RCC 7860 (cell line): ENCODE measurements at places on chromosomes 4 and X.

GRCh38 chr4:65669111-65670019 is 924 bp downstream of the EPHA5 start:
- DNase-seq, result no peak

DNA sequence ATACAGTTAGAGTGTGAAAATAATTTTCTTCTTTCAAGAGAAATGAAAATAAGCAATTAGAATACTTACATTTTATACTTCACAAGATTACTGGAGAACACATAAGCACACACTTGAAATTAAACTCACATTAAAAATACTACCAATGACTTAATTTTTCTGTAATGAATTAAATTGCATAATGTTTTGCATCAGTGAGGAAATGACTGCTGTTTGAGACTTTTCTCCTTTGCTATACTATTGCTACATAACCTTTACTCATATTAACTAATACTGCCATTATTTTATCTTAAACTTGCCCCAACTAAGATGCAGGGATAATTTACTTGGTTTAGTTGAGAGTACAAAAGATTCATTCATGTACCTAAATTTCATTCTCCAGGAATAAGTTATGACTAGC is 590.9 kb downstream of the ARAP2 start:
- no peak for DNase-seq

GRCh38 chrX:81054904-81055303 is 146.8 kb downstream of the HMGN5 start:
- no peak for DNase-seq

DNA sequence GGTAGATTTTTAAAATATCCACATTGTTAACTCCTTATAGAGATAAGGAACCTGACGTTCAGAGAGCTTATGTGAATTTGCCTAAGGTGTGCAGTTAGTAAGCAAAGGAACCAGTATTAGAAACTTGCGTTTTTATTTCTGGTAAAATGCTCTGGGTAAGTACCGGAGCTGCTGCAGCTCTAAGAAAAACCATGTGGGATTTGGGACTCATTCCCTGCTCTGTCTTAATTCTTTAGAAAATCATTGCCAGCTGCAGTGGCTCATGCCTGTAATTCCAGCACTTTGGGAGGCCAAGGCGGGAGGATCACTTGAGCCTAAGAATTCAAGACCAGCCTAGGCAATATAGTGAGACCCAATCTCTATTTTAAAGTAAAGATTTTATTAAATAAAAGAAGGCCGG is 5.8 kb downstream of the CCKAR start:
- DNase-seq, result no peak

GRCh38 chrX:48911412-48912182 is at the start of gene SLC35A2:
Gene SLC35A2, minus strand, starts transcription at chrX:48911646. Its CDS starts 10 bp downstream, at chrX:48911636.
- DNase-seq, result peak; percentile 71

GRCh38 chr4:181579486-181579885 is 663.7 kb upstream of the TENM3 start:
- DNase-seq, result no peak

DNA sequence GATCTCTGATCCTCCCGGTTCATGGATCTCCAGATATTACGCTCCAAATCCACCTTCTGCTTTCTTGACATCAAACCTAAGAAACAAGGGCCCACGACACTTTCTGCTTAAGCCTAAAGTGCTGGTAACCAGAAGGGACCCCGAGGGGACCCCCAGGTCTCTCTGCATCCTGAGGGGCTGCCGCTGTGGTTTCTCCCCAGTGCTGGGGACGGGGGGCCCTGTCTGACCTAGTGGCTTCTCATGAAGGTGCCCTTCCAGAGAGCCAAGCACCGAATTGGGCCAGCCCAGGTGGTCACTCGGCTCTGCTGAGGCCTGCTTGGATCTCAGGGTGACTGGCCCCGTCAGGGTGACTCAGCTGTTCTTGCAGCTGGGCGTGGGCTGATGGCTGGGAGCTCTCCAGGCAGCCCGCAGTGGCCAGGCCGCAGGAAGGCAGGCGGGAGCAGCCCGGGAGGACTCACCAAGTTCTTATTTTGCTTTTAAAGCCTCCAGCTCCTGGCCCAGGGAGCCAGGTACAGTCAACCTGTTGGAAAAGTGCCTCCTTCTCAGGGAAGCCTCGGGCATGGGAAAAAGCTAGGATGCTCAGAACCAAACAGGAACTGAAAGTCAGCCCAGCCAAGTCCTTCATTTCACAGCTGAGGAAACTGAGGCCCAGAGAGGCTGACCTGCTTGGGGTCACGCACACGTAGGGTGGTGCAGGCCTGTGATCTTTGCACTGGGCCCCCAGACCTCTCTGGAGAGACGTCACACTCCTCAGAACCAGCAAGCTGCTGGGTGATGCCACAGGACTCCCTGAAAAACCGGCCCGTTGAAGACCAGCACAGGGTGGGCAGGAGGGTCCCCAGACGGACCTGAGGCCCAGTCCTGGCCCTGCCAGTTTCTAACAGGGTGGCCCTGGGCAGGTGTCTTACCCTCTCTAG is 16.7 kb downstream of the BLOC1S4 start:
- peak; percentile 79 for DNase-seq

- DNase-seq, result no peak
Measured at GRCh38 chr4:112759313-112759712, 122.4 kb downstream of the LARP7 start.

- DNase-seq, result no peak
Measured at GRCh38 chr4:47651231-47651630, 166.2 kb downstream of the ATP10D start.

DNA sequence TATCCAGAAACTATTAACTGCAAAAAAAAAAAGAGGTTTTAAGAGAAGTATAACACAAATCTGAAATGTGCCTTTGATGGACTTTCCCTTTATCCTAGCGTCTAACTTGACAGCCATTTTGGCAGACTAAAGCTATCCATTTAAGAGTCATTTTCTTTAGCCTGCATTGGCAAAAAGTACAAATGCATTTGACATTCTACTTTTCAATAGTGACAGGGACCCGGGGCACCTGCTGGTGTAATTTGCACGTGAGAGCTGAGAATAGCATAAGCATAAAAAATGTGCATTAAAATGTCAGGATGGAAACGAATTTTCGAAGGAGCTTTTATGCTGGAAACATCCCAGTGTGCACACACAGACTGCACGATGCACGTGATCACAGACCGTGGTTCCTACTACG is 91.9 kb downstream of the DHRSX start:
- DNase-seq, result no peak

DNA sequence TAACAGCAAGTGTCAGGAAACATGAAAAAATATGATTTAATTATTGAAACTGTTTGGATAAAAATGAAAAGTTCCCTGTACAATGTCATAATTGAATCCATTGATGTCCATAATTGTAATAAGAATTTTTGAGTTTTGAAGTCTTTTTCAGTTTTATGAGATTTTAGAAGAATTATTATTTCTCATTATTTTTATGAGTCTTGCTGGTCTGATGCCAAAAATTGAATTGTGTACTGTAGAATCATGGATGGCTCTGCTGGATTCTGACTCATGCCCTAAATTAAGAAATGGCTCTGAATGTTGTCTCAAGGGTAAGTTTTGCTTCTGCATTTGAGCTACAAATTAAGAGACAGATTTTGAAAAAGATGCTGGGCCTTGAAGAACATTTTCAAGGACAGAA is 132.8 kb upstream of the MAP9 start:
- DNase-seq, result no peak
